ENCODE measurements at places on chromosomes 7 and 10.

DNA sequence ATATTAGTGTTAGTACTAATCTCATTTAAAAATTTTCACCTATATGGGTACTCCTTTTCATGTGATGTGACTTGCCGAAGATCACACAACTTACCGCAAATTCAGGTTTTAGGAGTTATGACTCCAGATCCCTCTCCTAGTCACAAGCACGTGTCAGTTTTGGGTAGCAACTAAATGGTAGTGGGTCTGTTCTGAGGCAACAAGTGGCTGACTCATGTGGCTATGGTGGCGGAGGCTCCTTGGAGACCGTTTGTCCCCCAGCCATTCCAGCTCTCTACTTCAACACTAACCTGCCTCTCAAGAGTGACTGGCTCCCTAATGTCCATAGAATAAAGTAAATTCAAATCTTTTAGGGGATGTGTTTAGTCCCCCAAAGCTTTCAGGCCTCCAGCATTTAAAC, 39.5 kb downstream of the MRC1 start:
- DNase-seq: no peak

GRCh38 chr7:158289761-158290523, 297.7 kb downstream of the PTPRN2 start:
- no peak for DNase-seq

GRCh38 chr10:9807846-9808245, 1209.8 kb upstream of the CELF2 start:
- DNase-seq: no peak

- DNase-seq: no peak
Observed at GRCh38 chr10:69721690-69722310, 79.9 kb upstream of the COL13A1 start.

- no peak for DNase-seq
Observed at GRCh38 chr10:61978965-61979364, 77.5 kb downstream of the ARID5B start.

DNA sequence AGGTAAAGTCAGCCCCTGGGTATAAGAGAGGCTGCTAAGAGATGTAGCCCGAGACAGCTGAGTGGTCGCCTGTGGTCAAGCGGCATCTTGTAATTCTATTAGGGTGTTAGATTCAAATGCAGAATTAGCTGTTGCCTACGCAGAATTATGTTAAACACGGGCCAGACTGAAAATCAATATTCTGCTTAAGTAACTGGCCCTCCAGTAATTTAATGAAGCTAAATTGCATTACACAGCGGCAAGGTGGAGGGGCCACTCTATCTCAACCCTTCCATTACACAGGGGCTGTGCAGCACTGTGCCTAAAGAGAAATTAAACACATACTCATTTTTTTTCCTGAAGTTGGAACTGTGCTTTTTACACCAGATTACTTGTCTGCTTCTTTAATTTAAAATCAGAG, 448.5 kb upstream of the MGMT start:
- DNase-seq: no peak

GRCh38 chr10:60427148-60427547, 37.5 kb upstream of the ANK3 start:
- no peak for DNase-seq

Data from effector CD4-positive, alpha-beta T cell (primary cell).